Right ventricle myocardium superior (tissue), 1 donor: ENCODE measurements at places on chromosomes 4 and X.

DNA sequence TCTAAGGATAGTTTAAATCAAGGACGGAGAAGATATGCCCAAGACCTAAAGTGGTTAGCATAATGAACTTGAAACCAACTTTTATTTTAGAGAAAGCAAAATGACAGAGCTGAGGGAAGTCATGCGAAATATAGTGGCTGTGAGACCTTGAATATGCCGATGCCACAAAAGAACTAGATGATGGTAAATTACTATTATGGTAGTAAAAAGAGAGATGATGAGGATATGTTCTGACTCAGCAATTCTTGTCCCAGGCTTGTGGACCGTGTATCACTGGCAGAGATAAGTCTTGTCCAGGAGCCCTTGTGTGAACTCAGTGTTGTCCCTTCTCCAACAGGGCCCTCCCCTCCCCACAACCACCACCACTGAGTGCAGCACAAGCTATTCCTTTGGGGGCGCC is 1605.6 kb upstream of the TENM3 start:
- no peak for DNase-seq

- DNase-seq, result no peak
These were observed 27.6 kb downstream of the SMIM20 start for GRCh38 chr4:25941457-25942221.

DNA sequence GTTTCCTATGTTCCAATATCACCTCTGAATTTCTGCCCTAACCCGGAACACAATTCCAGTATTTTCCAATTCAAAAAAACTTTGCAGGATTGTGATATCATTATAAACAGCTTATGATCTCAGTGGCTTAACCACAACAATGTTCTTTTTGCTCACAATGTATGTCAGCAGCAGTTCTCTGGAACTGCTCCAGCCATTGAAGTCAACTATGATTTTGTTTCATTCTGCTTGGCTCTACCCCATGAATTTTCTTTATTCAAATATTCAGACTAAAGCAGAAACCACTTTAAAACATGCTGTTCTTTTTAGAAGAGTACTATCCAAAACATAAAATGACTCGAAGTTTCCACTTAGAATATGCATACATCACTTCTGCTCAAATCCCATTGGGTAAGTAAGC is 1611.1 kb downstream of the ARAP2 start:
- DNase-seq, result no peak

- no peak for DNase-seq
These were observed 123.0 kb downstream of the ZNF827 start for GRCh38 chr4:145815626-145816025.

DNA sequence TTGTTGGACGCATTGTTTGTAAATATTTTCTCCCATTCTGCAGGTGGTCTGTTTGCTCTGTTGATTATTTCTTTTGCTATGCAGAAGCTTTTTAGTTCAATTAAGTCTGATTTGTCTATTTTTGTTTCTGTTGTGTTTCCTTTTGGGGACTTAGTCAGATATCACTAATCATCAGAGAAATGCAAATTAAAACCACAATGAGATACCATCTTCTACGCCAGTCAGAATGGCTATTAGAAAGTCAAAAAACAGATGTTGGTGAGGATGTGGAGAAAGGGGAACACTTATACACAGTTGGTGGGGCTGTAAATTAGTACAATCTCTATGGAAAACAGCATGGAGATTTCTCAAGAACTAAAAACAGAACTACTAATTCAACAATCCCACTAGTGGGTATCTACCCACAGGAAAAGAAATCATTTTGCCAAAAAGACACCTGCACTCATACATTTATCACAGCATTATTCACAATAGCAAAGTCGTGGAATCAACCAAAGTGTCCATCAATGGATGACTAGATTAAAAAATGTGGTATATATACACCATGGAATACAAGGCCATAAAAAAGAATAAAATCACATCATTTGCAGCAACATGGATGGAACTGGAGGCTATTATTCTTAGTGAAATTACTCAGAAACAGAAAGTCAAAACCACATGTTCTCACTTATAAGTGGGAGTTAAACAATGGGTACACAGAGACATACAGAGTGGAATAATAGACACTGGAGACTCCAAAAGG is 8.1 kb downstream of the COQ2 start:
- no peak for DNase-seq
